ENCODE measurements at places on chromosomes 7 and 10.

DNA sequence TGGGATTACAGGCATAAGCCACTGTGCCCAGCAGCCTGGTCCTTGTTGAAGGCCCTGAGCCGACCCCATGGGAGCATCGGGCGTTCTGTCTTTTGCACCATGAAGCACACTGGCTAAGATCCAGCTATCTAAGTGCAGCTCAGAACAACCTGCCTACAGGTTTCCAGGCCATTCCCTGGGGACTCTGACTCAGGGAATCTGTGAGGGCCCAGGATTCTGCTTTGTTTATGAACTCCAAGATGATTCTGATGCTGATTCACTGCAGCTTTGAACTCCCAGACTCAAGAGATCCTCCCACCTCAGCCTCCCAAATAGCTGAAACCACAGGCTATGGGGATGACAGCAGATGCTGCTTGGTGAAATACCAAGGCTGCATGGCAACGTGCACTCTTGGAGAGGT is 30.2 kb downstream of the NPTX2 start:
- no peak for DNase-seq

- DNase-seq, result no peak
These were observed 751.9 kb upstream of the POT1 start for GRCh38 chr7:125681508-125681907.

GRCh38 chr7:44824894-44825526 is 22.9 kb downstream of the H2AZ2 start:
- DNase-seq, result no peak

- DNase-seq, result no peak
These were observed 62.6 kb upstream of the PLPP4 start for GRCh38 chr10:120394446-120394845.

DNA sequence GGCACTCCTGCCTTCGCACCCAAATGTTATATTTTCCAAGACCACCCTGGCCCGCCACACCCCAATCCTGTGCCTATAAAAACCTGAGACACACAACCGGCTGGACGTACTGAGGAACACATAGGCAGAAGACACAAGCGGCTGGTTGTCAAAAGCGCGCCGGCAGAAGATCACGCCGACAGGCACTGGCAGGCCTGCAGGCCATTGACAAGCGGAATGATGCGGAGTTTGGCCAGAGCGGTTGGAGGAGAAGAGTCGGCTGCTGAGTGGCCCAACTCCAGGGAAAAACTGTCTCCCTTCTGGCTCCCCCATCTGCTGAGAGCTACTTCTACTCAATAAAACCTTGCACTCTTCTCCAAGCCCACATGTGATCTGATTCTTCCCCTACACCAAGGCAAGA is 39.7 kb upstream of the SAMD8 start:
- no peak for DNase-seq

GRCh38 chr7:48102530-48102929 is 13.5 kb downstream of the UPP1 start:
- no peak for DNase-seq

DNA sequence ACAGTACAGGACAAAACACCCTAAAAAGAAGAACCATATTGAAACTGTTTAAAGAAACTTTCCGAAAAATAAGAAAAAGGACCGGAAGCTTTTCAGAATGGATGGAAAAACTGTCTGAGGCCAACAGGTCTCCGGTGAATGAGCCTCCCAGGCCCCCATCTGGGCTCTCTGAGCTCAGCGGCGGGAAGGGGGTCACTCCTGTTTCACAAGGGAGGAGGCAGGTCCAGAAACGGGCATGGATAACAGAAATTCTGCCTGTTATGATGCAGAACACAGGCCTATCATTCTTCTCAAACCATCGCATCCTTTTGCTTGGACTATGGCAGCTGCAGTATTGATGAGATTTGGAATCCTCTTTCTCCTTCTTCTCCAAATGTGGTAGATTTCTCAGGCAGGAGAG is 58.9 kb upstream of the SHH start:
- DNase-seq, result no peak

- DNase-seq, result no peak
These were observed 11.3 kb upstream of the FXYD4 start for GRCh38 chr10:43360086-43360485.

- DNase-seq, result no peak
These were observed 204.3 kb downstream of the DGKI start for GRCh38 chr7:137642472-137642871.

DNA sequence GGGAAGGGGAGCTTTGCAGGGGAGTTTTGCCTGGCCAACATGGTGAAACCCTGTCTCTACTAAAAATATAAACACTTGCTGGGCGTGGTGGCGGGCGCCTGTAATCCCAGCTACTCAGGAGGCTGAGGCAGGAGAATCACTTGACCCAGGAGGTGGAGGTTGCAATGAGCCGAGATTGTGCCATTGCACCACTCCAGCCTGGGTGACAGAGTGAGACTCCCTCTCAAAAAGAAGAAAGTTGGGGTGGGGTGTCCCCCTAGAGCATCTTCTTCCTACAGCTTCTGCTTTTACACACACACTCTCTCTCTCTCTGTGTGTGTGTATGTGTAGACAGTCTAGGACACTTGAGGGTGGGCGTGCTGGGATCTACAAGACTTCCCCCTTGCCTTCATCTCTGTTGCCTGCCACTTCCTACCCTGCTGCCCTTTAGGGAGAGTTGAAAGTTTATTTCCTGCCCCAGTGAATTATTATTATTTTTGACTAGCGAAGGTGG is 21.7 kb downstream of the PLAU start:
- DNase-seq, result no peak

- DNase-seq, result no peak
These were observed 40.1 kb downstream of the GPR26 start for GRCh38 chr10:123706236-123706635.

GRCh38 chr7:24788961-24789576 is 31.8 kb upstream of the GSDME start:
- no peak for DNase-seq

Measured in stimulated activated CD4-positive, alpha-beta T cell treated with anti-CD3 and anti-CD28 coated beads, TNF-alpha, amount 100 ng/mL, for 48 hours (primary cell).